ENCODE measurements at places on chromosomes 5 and 9.

DNA sequence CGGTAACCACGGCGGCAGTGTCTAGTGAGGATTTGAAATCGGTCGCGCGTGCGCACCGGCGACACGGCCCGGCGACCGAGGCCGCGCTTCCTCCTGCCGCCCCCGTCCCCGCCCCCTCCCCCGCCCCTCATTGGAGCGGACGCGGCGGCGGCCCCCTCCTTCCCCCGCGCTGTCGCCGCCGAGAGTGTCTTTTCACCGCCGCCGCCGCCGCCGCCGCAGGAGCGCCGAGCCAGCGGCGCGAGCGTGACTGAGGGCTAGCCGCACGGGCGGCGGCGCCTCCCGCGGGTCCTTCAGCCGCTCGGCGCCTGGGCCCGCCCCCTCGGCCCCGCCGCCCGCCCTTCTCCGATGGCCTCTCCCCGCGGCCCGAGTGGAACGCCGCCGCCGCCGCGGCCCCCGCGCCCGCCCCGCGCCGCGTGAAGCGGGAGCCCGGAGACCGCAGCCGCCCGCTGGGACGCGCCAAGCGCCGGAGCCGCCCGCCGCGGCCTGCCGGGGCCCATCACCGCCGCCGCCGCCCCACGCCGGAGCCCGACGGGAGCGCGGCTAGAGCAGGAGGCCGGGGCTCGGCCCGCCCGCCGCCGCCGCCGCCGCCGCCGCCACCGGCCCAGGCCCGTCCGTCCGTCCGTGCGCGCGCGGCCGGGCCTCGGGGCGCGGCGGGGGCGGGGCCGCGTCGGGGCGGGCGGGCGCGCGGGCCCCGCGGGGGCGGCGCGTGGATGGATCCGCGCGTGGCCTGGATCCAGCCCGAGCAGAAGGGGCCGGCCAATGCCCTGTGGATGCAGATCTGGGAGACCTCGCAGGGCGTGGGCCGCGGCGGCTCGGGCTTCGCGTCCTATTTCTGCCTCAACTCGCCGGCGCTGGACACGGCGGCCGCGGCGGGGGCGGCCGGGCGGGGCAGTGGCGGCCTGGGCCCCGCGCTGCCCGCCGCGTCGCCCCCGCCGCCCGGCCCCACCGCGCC, at the start of gene TENT4A:
Gene TENT4A (plus strand): TSS at position 159 of the 952 bp plus-strand sequence. CDS start 552 bp downstream, at position 711.
- DNase-seq = no peak

DNA sequence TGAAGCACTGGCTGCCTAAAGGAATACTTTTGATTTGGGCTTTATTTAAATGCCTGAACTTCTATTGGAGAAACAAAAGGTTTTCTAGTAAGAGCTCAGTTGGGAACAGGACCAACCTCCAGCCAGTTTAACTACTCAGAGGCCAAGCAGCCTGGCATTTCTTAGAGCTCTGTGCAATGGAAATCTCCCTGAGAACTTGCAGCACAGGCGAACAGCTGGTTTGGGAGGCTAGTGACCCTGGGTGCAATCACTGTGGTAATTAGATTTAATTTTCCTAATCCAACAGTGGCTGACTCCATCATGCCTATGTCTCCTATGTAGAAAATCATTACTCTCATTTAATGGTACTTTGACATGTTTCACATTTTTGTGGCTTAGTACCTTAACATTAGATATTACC, 1.0 kb upstream of the CDH6 start:
- DNase-seq = no peak

- DNase-seq = no peak
Measured at GRCh38 chr5:83991566-83992224, 271.0 kb upstream of the HAPLN1 start.

DNA sequence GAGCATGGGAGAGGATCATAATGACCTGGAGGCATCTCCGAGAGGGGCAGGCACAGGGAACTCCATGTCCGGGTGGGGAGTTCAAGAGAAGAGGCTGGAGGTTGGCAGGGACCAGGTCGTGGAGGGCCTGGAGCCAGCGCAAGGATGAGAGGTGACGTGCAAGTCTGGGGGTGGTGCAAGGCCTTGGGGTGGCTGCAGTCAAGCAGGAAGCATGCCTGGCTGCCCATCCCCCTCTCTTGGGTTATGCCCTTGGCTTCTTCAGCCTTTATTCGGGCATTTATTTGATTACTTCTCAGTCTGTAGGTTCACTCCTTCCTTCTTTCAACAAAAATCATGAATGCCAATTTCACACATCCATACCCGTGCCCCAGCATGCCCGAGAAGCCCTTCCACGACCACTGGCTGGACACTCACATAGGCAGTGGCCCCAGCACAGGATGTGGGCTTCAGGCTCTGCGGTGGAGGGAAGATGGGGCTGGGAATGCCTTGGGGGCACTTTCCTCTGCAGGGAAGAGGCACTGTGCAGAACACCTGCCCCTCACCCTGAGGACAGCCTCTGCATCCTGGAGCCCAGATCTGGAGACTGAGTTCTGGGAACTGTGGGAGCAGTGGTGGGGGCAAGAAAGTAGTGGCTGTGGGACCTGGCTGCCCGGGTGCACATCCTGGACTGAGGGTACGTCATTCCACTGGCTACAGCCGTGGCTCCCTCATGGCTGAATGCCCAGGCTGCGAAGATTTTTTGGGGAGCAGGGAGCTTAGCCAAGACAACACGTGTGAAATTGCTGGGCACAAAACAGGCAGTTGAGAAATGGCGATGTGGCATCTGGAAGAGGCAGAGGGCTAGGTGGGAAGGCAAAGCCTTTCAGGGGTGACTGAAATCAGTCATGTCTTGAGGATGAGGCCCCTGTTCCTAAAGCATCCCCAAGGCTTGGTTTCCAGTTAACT, 38.6 kb downstream of the CRB2 start:
- DNase-seq = no peak

- DNase-seq = no peak
Measured at GRCh38 chr9:19379283-19379682, 753 bp downstream of the RPS6 start.

All from stimulated activated naive CD4-positive, alpha-beta T cell (primary cell).